Hair follicle dermal papilla cell (primary cell): ENCODE measurements at places on chromosomes 12 and 14. TPM values are rescaled to one million over a fixed set of nuclear protein-coding genes. Genes with fewer than 3 reads are reported as not detected.

Gene AQP2
- not detected in 2 replicates for total RNA-seq

Gene NYNRIN
- total RNA-seq, result 26.5 and 28.4 TPM in 2 replicates

Gene ADAM21
- total RNA-seq, result under 0.01 TPM in 1 of 2 replicates, not detected in the other

Gene GNB3
- 1.9 and 5.8 TPM in 2 replicates for total RNA-seq

Gene CLEC12A
- total RNA-seq, result 0.65 TPM in 1 of 2 replicates, not detected in the other

Gene CCDC77
- 3.6 and 4.5 TPM in 2 replicates for total RNA-seq

Gene ZFHX2
- total RNA-seq, result 0.12 and 0.16 TPM in 2 replicates

Gene EML5
- total RNA-seq, result 0.12 and 0.81 TPM in 2 replicates

Gene CCDC92
- total RNA-seq, result 15.7 and 16.6 TPM in 2 replicates
